ENCODE measurements at places on chromosomes 3 and 15. TPM values are rescaled to one million over a fixed set of nuclear protein-coding genes. Genes with fewer than 3 reads are reported as not detected.

The OSBPL10 gene
- 21.8 TPM for polyA plus RNA-seq

The UPK1B gene
- polyA plus RNA-seq: 11.5 TPM

DNA sequence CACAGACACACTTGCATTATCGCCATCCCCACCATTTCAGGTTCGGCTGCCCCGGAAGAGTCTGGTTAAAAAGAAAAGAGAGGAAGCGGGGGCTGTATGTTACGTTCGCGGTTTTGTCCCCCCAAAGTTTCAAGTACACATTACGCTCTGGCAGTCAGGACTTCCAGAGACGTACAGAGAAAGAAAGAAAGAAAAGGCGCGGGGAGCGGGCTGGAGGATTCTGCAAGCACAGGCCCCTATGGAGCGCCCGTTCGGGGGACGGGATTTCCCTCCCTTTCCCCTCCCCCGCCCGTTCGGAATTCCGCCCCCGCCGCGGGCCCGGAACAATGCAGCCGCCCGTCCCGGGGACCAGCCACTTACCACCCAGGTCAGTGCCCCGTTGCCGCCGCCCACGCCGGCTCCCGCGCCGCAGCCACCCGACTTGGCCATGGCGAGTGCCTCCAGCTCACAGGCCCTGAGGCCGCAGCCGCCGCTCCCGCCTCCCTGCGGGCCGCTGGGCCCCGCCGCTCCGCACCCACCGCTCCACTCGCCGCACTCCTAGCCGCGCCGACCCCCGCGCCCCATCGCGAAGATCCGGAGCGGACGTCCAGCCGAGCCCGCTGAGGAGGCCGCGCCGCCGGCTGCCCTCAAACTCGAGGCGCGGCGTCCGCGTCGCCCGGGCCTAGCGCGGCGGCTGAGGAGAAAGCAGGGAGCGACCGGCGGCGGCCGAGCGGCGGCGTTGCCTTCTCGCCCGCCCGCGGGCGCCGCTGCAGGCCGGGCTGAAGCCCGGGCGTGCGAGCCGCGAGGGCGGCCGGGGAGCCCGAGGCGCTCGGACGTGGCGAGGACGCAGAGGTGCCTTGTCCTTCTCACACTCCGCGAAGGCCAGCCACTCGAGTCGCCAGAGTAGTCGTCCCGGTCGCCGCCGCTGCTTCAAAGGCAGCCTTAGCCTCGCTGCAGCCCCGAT lies 567 bp downstream of the TOP2B start:
- no peak for DNase-seq

- no peak for DNase-seq
Measured at GRCh38 chr3:191523148-191523547, 62.2 kb downstream of the PYDC2 start.

DNA sequence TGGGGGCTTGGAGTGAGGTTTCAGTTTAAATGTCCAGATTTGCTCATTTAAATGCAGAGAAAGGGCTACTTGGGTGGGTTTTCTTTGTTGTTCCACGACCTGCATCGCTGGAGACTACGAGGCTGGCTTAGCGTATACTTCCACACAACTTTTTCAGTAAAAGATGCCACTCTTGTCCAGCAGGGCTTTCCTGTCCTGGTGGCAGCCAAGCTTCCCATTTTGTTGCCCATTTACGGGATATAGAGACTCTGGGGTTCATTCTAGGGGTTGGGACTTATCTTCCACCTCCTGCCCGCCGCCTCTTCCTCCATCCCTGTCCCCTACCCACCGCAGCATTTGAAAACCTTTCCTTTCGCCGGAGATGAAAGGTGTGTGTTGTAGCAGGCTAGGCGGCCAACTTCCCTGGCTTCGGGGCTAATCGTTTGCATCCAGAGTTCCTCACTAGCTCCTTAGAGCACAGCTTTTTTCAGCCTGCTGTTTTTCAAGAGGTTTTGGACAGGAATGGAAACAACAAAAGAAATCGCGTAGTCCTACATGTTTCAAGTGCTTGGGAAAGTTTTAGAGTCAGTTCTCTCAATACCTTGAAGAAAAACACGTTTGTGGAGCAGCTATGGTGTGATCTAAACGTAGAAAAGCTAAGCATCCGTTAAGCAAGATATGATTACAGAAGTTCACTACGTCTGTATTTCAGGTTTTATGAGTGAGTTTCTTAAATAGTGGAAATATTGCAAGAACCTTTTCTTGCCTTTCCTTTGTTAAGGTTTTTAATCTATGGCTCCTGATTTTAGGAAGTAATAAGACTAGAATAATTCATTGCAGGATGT lies 843 bp downstream of the CHRNA5 start:
- peak; percentile 37 for DNase-seq

GRCh38 chr3:147246906-147247305 lies 159.4 kb downstream of the ZIC4 start:
- no peak for DNase-seq

Data from right renal pelvis (tissue), 4 donors.